A673 (cell line): ENCODE measurements at places on chromosomes 16 and 17. TPM values are rescaled to one million over a fixed set of nuclear protein-coding genes. Genes with fewer than 3 reads are reported as not detected.
A peak's percentile ranks its signal among the peaks of the same experiment; 100 is the strongest.

- H3K36me3 ChIP-seq: no peaks in the 10 kb centered on the region
- H3K27me3 ChIP-seq: no peaks in the 10 kb centered on the region
- no peak for DNase-seq
- no peak overlapping the region for H3K27ac ChIP-seq
- no peak overlapping the region for H3K4me3 ChIP-seq
Measured at GRCh38 chr17:83058266-83058798, 21.1 kb upstream of the METRNL start.

GRCh38 chr16:82807311-82807710, 180.5 kb downstream of the CDH13 start:
- H3K4me1 ChIP-seq: no peaks in the 10 kb centered on the region
- H3K36me3 ChIP-seq: no peaks in the 10 kb centered on the region
- peaks cover 34% of the 10 kb centered on the region for H3K27me3 ChIP-seq
- DNase-seq: no peak

DNA sequence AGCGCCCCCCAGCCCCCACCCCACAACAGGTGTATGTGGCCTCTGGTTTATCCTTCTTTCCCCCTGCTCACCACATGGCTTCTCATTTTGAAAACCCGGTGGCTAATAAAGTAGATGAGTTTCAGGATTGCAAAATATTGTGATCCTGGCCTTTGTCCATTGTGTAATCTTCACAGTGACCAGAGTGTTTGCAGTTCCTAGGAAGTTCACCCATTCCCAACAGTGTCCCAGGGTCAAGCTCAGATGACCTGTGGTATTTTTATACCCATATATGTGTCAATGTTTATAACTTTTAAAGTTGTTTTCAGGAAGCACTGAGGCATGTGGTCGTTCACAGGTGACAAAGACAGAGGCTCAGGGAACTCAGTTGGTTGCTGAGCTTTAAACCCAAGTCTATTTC, 721.9 kb downstream of the WWOX start:
- DNase-seq: no peak
- no peak overlapping the region for H3K4me3 ChIP-seq
- no peaks in the 10 kb centered on the region for H3K27me3 ChIP-seq
- no peak overlapping the region for H3K27ac ChIP-seq
- H3K4me1 ChIP-seq: no peaks in the 10 kb centered on the region
- H3K36me3 ChIP-seq: no peaks in the 10 kb centered on the region

- no peak overlapping the region for H3K4me3 ChIP-seq
- peaks cover 32% of the 10 kb centered on the region for H3K4me1 ChIP-seq
- no peaks in the 10 kb centered on the region for H3K36me3 ChIP-seq
- DNase-seq: no peak
Measured at GRCh38 chr17:2214047-2214928, 89.3 kb downstream of the SMG6 start.

GRCh38 chr17:57663326-57664070, 81.6 kb downstream of the CCDC182 start:
- DNase-seq: no peak
- H3K27me3 ChIP-seq: no peaks in the 10 kb centered on the region
- H3K27ac ChIP-seq: no peak overlapping the region
- H3K4me3 ChIP-seq: no peak overlapping the region
- H3K4me1 ChIP-seq: peaks cover 27% of the 10 kb centered on the region
- no peaks in the 10 kb centered on the region for H3K36me3 ChIP-seq

CD300H gene
- total RNA-seq: not detected in 2 replicates

CIBAR2 gene
- total RNA-seq: not detected in 2 replicates

GRCh38 chr16:6771956-6772355, 560.7 kb upstream of the RBFOX1 start:
- no peaks in the 10 kb centered on the region for H3K36me3 ChIP-seq
- H3K27me3 ChIP-seq: no peaks in the 10 kb centered on the region
- no peak for DNase-seq

DNA sequence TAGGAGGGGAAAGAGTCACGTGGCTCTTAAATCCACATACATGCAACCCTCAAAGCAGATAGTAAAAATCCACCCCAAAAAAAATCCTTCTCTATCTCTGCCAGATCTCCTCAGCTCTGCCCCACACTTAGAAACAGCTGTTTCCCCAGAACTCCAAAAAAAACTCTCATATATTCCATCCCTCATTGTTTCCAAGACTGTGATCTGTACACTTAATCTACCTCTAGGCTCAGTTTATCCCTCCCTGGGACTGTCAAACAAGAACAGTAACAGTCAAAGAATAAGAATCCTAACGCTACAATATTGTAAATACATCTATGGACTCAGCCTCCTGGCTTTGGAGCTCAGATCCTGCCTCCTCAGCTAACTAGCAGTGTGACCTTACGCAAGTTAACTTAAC, 11.6 kb downstream of the CUEDC1 start:
- DNase-seq: no peak
- peaks cover 79% of the 10 kb centered on the region for H3K4me1 ChIP-seq
- H3K27me3 ChIP-seq: no peaks in the 10 kb centered on the region

DNA sequence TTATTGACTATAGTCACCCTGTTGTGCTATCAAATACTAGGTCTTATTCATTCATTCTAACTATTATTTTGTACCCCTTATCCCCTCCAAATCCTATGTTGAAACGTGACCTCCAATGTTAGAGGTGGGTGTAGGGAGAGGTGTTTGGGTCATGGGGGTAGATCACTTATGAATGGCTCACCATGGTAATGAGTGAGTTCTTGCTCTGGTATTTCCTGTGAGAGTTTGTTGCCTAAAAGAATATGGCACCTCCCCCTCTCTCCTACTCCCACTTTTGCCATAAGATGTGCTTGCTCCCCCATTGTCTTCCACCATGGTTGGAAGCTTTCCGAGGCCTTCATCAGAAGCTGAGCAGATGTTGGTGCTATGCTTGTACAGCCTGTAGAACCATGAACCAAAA, 59.3 kb upstream of the BRD7 start:
- H3K36me3 ChIP-seq: no peaks in the 10 kb centered on the region
- DNase-seq: no peak
- H3K27me3 ChIP-seq: peaks cover 22% of the 10 kb centered on the region
- H3K4me1 ChIP-seq: no peaks in the 10 kb centered on the region

STXBP4 gene
- 23.6 and 24.2 TPM in 2 replicates for total RNA-seq

GRCh38 chr17:57782647-57783337, 37.7 kb upstream of the CCDC182 start:
- no peak for DNase-seq
- H3K36me3 ChIP-seq: no peaks in the 10 kb centered on the region
- peaks cover 48% of the 10 kb centered on the region for H3K4me1 ChIP-seq
- no peak overlapping the region for H3K4me3 ChIP-seq
- peak overlapping the region; percentile 52 for H3K27ac ChIP-seq

WNK4 gene
- 0.11 and 0.37 TPM in 2 replicates for total RNA-seq

- H3K27ac ChIP-seq: peak overlapping the region; percentile 23
- H3K27me3 ChIP-seq: no peaks in the 10 kb centered on the region
- H3K4me3 ChIP-seq: peak overlapping the region; percentile 13
- no peak for DNase-seq
- H3K4me1 ChIP-seq: peaks cover 17% of the 10 kb centered on the region
Measured at GRCh38 chr17:78774956-78775571, 7.0 kb downstream of the CYTH1 start.

GRCh38 chr16:67781565-67781921, 24.8 kb downstream of the RANBP10 start:
- DNase-seq: no peak
- no peak overlapping the region for H3K4me3 ChIP-seq
- no peaks in the 10 kb centered on the region for H3K36me3 ChIP-seq
- no peaks in the 10 kb centered on the region for H3K27me3 ChIP-seq

FOXN1 gene
- not detected in 2 replicates for total RNA-seq

- no peak overlapping the region for H3K4me3 ChIP-seq
- no peak for DNase-seq
- H3K27me3 ChIP-seq: no peaks in the 10 kb centered on the region
- no peak overlapping the region for H3K27ac ChIP-seq
Measured at GRCh38 chr17:78826421-78826820, 14.2 kb downstream of the USP36 start.

DNA sequence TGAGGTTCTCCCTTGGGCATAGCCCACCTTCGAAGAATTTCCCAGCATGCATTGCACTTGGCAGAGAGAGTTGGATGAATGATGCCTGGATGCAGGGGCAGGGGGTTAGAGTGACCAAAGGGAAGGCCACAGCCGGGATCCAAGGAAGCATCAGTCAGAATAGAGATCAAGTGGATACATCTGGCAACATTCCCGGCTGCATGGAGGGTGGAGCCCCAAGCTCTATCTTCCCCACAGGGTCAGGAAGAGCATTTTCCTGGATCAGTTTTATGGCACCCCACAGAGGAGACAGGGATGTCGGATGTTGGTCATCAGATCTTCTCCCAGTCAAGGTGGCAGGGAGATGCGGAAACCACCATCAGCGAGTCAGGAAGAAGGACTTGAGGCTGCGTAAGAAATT, 13.0 kb downstream of the PIRT start:
- no peak overlapping the region for H3K4me3 ChIP-seq
- peaks cover 31% of the 10 kb centered on the region for H3K27me3 ChIP-seq
- H3K27ac ChIP-seq: no peak overlapping the region
